Stimulated activated CD4-positive, alpha-beta T cell treated with anti-CD3 and anti-CD28 coated beads, TNF-alpha, amount 100 ng/mL, for 48 hours (primary cell): ENCODE measurements at places on chromosomes 2 and 18.

GRCh38 chr2:138752197-138752956 is 27.8 kb downstream of the NXPH2 start:
- no peak for DNase-seq

- DNase-seq: no peak
Measured at GRCh38 chr2:73935641-73936040, 9.0 kb downstream of the DGUOK start.

DNA sequence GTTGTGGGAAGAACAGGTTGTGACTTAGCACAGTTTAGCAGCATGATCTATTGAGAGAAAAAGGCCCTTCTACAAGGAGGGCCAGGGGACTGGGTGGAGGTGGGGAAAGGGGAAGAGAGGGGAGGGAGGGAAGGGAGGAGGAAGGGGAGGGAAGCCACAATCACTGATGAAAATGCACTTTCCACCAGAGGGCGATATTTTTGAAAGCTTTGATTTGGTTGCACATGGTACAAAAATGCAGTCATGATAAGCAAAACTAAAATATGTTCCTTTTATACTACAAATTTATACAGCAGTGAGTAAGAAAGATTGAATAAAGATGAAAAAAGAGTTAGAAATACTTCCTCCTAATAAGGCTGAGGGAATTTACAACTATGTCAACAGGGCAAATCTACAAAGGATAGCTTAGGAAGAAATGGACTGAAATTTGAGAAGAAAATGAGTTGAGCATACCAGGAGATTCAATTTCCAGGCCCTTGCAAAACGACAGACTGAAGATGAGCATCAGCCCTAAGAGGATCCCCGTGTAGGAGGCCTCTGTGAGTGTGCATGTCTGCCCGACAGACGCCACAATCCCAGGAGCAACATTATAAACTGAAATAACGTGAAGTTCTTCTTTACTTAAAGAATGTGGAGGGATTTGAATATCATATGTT is 17.2 kb downstream of the SH3YL1 start:
- no peak for DNase-seq

GRCh38 chr2:120398996-120399888 is 53.3 kb downstream of the INHBB start:
- DNase-seq: no peak

GRCh38 chr18:23033056-23033455 is 99.9 kb downstream of the RBBP8 start:
- DNase-seq: no peak
